ENCODE measurements at places on chromosomes 5 and 9.

DNA sequence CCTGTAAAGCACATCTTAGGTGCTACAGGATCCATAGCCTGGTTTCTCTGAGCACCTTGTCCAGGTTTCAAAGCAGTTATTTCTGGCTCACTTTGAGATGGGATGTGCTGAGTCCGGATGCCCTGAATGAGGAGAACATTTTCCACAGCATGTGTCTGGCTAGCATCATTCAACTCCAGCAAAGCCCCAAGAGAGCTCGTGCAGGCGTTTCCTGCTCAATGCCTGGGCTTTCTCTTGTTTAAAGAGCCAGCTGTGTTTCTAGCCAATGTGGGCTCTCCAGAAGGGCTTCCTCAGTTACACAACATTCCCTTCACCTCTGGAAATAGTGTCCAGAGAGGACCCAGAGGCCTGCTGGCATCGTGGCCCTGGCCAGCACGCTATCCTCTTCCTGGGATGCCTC, 411.7 kb downstream of the DMAC1 start:
- no peak for DNase-seq

GRCh38 chr9:76153902-76154629, 240.2 kb downstream of the RFK start:
- no peak for DNase-seq

- no peak for DNase-seq
These were observed 55.0 kb upstream of the IER5L start for GRCh38 chr9:129232839-129233591.

GRCh38 chr5:174236070-174236469, 190.6 kb downstream of the NSG2 start:
- no peak for DNase-seq

GRCh38 chr9:34450644-34451043, 7.7 kb downstream of the FAM219A start:
- DNase-seq = no peak

- DNase-seq = no peak
These were observed 68.1 kb downstream of the COL5A1 start for GRCh38 chr9:134709512-134710270.

DNA sequence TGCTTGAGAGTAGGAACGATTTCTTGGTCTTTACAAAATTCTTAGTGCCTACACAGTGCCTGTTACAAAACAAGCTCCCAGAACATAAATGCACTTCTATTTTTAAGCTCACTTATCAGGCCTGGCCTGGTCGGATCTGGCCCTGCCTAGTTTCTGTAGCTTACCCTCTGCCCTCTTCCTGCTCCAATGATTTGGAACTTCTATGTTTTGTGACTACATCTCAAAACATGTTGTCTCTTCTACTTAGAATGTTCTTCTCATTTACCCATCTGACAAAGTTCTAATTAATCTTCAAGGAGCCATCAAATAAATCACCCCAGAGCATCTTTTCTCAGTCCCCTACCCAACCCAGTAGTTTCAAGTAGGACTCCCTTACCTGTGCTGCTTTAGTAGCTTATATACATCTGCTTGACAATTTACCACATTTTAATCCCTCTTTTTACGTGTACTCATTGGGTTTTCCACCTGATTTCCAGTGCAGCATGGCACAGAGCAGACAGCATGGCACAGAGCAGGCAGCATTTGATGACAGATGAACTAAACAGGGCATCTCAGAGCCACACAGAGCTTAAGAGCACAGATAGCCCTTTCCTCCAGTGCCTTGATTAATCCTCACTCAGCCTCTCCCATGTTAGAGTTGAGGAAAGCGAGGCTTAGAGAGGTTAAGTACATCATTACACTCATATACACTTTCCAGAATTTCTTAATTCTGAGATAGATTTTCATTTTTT, 171.9 kb downstream of the MAPKAP1 start:
- no peak for DNase-seq

- DNase-seq = no peak
These were observed 156.0 kb downstream of the COL23A1 start for GRCh38 chr5:178434016-178434761.

DNA sequence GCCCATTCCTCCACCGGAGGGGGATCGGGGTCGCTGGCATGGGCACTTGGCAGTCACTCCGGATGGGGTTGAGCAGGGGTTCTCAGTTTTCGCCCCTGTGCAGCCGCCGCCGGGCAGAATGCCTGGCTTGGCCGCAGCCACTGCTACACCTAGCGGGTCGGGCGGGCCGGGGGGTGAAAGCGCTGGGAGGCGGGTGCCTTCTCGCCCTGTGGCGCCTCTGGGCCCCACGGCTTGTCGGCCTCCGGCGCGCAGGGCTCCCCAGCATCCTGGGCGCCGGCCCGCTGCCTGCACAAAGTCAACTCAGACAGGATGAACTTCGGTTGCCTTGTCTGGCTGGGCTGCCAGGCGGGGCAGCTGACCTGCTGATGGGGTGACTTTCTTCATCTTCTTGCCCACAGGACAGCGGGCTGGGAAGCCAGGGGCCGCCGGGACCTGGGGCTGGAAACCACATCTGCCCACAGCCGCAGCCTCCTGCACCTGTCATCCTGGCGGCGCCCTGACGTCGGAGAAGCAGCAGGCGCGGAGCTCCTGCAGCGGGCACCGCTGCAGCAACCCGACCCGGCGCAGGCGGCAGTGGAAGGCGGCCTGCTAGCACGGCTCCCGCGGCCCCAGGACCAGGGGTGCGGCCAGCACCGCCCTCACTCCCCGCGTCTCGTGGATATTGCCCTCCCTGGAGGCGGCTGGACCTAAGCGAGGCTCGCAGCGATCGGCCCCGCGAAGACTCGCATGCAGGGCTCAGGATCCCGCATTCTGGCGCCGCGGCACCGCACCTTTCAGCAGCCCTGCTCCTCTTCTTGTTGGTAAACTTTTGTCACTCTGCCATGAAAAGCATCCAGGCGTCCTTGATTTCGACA, 1.3 kb upstream of the ANKRD18A start:
- DNase-seq = peak; percentile 71

DNA sequence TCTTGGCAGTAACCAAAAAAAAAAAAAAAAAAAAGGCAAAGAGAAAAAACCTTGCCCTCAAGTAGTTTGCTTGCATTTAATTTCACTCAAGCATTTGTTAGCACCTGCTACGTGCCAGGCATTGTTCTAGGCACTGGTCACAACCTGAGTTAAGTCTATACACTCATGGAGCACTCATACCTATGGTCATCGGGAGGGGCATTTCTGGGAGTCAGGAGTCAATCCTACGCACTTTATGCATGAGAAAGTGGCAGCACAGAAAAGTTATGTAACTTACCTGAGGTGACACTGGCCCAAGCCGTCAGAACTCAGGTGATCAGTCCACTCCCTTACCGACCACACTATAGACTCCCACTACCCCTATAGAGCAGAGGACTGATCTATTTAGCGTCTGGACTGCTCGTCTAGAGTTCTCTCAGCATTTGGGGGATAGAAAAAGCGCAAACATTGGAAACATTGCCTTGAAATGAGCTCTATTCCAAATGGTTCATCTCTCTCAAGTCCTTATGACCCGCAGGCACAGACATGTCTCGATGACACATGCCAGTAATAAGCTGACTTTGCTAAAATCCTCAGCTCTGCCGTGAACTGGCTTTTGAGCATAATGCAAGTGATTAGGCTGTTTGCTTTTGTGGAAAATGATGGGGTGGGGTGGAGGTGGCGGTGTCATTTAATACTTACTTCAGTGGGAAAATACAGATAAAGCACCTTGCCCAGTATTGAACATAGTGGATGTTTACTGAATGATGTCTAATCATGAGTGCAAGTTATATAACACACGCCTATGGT, 160.2 kb downstream of the ARHGEF28 start:
- no peak for DNase-seq

DNA sequence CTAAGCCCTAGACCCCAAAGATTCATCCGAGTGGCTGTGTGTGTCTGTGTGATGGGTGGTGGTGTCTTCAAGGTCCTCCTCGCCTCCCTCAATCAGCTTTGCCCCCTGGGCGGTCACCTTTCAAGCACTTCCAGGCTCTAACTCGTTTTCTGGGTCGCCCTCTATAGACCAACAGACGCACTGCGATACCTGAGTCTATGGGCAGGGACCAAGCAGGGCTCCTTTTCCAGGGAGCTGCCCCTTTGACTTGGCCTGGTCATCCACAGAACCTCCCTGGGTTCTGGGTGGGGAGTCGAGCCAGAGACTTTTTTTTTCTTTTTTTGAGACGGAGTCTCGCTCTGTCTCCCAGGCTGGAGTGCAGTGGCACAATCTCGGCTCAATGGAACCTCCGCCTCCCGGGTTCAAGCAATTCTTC, 1.1 kb downstream of the SLC27A4 start:
- DNase-seq = no peak

DNA sequence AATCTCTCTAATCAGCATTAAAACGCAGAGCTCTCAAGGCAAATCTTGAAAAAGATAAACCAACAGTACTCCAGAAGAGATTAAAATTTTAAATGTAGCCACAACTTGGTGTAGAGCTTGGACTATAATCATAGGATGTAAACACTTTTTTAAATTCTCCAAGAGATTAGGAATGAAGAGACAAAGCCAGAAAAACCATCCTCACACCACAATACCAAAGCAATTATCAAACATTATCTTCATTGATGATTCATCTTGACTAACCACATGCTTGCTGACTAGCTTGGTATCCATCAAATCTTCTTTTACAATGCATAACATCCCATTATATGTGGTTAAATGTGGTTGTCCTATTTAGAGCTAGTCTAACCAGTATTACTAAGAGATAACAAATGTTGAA, 815.1 kb downstream of the TLE1 start:
- no peak for DNase-seq

DNA sequence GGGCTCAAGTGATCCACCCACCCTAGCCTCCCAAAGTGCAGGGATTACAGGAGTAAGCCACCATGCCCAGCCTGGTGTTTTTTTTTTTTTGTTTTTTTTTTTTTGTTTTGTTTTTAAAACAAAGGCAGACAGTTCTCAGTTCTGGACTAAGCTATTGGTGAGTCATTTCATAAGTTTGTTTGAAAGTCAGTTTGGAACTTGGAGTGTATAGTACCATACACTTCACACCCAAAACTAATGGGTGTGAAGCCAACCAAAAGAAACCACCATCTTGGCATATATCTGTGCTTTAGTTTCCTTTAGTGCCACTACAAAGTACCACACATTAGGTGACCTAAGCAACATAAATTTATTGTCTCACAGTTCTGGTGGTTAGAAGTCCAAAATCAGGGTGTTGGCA, 13.4 kb downstream of the MAST4 start:
- no peak for DNase-seq

DNA sequence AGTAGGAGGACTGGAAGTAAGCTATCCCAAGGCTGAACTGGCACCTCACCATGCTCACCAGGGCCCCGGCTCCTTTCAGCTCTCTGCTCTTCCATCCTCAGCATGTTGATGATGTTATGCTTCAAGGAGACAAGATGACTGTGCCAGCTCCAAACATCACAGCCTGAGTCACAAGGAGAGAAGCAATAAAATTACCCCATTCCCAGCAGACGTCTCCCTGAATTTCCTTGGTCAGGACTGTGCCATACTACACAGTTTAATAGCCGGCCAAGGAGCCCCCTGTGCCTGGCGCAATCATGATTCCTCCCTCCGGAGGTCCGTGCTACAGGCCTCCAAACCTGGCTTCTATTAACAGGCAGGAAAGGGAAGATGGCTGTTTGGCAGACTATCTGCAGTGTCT, 51.2 kb upstream of the ROR2 start:
- no peak for DNase-seq

DNA sequence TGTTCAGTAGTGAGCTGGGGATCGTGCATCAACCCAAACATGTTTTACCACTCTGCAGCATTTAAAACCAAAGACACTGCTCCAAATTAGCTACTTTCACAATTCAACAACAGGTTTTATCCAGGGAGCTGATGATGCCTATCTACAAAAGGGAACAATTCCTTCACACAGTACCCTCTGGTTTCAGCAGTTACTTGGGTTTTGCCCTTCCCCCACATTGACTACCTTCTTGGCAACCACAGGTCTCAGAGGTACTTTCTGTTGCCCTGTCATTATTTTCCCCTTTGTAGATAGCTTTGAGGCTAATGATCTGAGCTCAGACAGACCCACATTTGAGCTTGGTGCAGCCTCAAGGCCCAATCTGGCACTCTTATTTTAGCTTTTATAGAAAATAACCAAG, 96.1 kb downstream of the WDR41 start:
- DNase-seq = no peak

DNA sequence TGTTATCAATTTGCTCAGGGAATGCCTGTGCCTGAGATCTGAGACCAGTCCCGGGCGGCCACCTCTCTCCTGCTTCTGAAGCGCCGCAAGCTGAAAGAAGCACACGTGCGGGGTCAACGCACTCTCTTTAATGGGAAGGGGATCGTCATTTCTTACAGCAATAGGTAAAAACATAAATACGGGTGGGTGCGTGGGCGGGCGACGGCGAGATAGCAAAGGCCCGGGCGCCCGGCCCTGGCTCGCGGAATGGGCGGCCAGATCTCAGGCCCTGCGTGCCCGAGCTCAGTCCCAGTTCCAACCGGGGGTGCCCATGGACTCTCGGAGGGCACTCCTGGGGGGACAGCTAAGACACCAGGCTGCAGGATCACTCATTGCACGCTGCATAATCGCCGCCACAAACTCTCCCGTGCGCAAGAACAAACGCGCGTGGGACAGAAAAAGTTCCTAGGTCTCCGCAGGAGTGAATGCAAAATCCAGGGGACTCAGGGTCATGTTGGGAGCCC, 3.0 kb downstream of the NKX2-5 start:
- no peak for DNase-seq

DNA sequence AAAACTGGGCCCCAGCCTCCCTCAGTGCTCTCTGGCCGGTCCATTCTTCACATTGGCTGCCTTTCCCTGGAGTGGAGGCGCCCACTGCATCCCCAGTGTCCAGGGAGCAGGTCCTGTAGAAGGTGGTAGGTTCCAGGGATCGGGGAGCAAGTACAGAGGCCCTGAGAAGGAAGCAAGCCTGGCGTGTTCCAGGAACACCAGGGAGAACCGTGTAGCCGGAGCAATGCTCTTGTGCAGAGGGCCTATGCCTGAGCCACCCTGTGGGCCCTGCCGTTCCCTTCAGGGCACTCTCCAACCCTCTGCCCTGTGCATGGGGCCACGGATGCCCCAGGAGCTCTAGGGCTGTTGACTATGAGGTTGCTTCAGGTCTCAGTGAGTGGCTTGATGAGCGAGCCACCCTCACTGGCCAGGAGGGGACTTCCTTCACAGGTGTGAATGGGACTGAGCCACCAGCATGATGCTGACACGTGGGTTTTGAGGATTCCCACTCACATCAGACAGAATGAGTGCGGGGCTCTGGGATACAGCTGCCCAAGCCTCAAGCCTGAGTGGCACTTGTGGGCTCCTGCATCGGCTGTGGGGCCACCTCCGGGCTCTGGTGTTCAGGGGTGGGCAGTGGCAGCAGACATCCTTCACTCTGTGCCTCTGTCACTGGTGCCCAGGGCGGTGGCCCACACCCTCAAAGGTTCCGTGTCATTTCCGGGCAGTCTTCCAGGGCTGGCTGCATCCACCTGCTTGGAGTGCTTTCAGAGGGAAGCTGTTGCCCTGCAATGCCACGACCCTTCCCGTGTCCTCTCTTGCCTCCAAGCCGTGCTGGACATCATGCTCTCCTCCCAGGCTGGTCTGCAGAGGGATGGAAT, 54.4 kb downstream of the ADAMTS2 start:
- peak; percentile 65 for DNase-seq

Measured in upper lobe of right lung (tissue), 1 donor.